ENCODE measurements at places on chromosomes 11 and 22.

DNA sequence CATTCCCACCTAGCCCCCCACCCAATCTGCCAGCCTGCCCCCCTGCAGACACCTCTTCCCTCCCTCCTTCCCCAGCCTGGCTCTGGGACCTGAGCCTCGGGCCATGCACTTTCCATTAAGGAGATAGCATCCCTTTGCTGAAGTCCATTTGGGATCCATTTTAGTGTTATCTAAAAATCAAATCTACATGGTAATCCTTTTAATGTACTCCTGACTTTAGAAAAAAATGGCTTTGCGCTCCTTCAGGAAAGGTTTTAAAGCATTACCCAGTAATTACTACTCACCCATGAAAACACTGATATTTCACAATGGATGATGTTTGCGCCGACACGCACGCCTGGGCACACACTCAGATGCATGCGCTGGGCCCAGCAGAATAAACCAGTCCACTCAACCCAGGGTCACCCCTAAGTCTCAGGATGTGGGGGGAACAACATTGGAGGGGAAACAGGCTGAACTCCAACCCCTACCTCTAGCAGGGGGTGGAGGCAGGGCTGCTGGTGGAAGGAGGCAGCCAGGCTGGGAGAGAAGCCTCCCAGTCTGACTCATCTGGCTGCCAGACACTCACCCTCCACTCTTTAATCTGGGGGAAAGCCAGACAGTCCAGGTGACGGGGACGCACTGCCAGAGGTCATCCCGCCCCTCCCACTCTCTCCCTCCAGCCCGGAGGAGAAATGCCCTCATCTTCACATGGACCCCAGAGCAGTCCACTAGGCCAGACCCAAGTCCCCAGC is 29.8 kb downstream of the LMO1 start:
- no peak for DNase-seq

- no peak for DNase-seq
These were observed 1.5 kb upstream of the PLCB3 start for GRCh38 chr11:64249563-64250414.

GRCh38 chr22:39080052-39080762 is 3.1 kb downstream of the APOBEC3G start:
- DNase-seq: no peak

GRCh38 chr11:65393513-65394079 is 7.2 kb downstream of the FRMD8 start:
- DNase-seq: no peak

- DNase-seq: no peak
These were observed 20.1 kb upstream of the NNMT start for GRCh38 chr11:114276077-114276476.

- no peak for DNase-seq
These were observed 195.1 kb upstream of the TBCEL start for GRCh38 chr11:120828847-120829246.

DNA sequence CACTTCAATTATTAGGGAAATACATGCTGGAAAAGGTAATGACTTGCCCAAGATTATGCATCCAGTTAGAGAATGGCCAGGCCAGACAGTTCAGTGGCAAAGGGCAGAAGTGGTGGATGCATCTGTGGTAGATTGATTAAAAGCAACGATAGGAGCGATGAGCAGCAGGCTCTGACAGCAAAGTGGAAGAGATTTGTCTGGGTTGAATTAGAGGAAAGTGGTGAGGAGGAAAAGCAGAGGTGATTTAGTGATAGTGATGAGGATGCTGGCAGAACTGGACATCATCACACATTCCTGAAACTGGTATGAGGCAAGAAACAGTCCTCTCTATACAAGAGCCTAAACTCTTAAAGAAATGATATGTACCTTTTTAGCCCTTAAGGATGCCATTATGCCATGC is 12.5 kb downstream of the HSD17B12 start:
- no peak for DNase-seq

GRCh38 chr11:2903672-2904011 is 18.1 kb upstream of the CDKN1C start:
- no peak for DNase-seq

- no peak for DNase-seq
These were observed 21.6 kb upstream of the SPON1 start for GRCh38 chr11:13940907-13941256.

DNA sequence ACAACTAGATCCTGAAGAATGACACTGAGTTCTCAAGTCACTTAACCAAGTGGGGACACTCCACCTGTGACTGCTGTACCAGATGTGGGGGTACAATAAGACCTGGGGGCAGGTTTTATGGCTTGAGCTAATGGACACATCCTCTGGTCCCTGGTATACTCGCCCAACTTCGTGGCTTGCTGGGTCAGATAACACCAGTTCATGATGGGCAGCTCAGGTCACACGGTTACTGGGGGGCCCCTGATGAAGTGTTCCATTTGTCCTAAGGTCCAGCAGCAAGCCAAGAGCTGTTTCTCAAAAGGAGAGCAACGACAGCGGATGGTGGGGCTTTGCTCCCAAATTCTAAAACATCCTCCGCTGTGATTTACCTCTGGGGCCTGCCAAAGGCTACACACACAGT is 1368.4 kb downstream of the BRD1 start:
- DNase-seq: no peak

- no peak for DNase-seq
These were observed 62.9 kb downstream of the MYEOV start for GRCh38 chr11:69356703-69357457.

DNA sequence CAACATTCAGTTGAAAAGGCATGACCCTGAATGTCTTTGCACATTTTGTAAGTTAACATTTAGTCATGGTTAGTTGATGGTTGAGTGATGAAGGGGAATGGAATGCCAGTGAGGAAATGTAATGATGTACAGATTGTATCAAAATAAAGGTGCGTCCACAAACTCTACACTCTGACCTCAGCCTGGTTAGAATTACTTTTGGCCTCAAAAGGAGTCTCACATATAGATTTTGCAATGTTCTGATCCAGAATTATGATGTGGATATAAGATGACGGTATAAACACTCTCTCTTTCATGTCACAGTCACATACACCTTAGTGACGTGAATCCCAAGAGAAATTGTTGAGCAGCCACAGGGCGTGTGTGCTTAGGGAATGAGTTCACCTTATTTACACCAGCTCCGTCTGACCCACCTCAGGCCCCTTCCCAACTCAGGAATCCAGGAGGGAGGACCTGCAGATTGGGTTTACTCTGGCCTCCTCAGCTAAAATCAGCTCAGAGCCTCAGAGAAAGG is 100.1 kb downstream of the RDX start:
- no peak for DNase-seq

- DNase-seq: no peak
These were observed 640.6 kb downstream of the TBC1D22A start for GRCh38 chr22:47402876-47403525.

- DNase-seq: no peak
These were observed 44.3 kb upstream of the CLPB start for GRCh38 chr11:72478669-72479068.

GRCh38 chr22:36323855-36324331 is 63.9 kb downstream of the MYH9 start:
- no peak for DNase-seq

DNA sequence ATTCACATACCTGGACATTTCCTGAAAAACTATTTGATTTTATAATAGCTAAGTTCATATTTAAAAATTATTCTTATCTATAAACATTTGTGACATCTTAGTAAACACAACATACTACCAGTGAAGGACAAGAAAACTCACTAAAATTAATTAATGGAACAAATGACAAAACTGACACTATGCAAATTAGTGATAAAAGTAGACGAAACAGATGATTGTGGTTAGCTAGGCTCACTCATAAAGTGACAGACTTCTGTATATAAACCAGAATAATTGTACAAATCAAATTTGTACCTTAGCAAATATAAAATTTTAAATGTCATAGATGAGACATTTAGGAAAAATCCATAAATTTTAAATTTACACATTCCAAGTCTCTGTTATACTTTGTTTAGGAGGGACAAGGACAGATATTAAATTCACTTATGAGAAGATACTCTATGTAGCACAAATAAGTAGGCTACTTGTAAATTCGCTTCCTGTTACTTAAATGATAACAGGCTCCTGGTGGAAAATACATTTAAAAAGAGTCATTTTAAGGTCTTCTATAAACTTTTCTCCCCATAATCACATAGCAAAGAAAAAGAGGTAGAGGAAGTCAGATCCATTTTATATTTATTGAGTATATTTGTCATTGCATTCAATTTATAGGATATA is 81.2 kb downstream of the KIF18A start:
- DNase-seq: no peak

GRCh38 chr11:117750916-117751662 is 45.9 kb downstream of the DSCAML1 start:
- DNase-seq: peak; percentile 33

DNA sequence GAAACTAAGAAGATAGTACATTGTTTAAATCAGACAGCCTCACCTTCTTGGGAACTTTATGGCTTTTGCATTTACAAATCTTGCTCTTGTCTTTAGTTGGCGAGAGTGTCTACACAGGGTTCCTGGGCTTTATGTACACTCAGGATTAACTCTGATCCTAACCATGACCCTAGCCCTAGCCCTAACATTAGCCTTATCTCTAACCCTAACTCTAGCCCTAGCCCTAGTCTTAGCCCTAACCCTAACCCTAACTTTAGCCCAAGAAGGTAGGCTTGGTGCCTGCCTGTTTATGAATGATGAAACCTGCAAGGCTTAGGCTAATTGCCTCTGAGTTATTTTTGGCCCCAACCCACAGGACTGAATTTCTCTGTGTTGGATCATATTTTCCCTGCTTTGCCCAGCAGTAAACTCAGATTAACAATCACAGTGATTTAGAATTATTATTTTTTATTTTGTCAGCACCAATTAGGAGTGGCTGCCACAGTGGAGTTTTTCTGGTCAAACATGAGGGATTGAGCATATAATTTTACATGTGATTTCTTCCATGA is 44.1 kb upstream of the OR9Q1 start:
- no peak for DNase-seq

- no peak for DNase-seq
These were observed 108.4 kb downstream of the SHANK2 start for GRCh38 chr11:71144010-71144409.

DNA sequence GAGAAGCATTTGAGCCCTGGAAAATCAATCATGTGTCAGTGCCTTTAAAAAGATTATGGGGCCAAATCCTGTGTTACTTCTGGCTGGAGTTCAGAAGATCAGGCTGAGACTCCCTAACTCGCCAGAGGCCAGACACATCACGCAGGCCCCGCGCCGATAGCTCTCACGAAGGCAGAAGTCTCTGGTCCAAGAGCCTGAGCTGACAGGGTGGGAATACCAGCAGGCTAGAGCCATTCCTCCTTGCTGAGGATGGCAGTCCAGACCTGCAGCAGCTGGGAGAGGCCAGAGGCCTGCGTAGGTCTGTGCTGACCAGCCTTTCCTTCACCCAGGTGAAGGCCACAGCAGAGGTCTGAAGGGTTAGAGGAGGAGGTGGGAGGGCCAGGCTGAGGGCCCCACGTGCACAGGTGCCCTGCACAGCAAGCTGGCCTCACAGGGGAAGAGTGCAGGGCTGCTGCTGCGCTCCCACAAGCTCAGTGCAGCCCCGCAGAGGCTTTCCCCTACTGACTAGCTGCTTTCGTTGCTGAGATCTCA is 52.9 kb downstream of the ST14 start:
- DNase-seq: no peak

GRCh38 chr11:124915541-124916369 is 3.3 kb upstream of the HEPN1 start:
- DNase-seq: no peak

GRCh38 chr22:47620391-47620790 is 857.9 kb downstream of the TBC1D22A start:
- DNase-seq: no peak

GRCh38 chr11:103480421-103480820 is 371.2 kb downstream of the DYNC2H1 start:
- no peak for DNase-seq

GRCh38 chr22:33579448-33580093 is 340.7 kb downstream of the LARGE1 start:
- DNase-seq: peak; percentile 66

GRCh38 chr11:13595166-13595565 is 73.3 kb upstream of the FAR1 start:
- DNase-seq: no peak

- no peak for DNase-seq
These were observed 179.1 kb downstream of the TENM4 start for GRCh38 chr11:79261684-79262083.

DNA sequence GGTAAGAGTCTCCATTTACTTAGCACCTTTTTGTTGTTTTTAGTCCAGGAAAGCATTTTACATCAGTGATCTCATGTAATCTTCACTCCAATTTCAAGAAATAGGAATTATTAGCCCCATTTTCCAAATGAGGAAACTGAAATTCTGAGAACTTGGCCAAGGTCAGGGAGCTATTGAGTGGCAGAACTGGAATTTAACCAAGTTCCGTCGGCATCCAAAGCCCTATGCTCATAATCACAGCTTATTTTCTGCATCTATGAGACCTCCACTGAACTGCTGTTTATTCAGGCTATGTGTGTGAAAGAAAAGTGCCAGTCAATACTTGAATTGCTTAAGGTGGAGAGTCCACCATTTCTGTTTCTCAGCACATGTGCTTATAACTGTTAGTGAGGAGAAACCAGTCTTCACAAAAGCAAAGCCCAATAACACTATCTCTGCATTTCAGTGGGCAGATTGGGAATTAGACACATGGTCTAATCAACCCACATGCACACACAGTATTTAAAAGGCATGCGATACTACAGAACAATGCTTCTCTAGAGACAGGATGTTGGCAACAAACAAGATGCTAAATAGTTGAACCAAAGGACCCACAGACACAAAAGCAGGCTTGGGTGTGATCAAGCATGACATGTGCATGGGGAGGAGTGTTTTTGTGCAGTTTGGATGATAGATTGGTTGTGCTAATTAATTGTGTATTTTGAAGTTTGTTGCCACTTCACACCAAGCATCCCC is 780.6 kb downstream of the OPCML start:
- DNase-seq: peak; percentile 48

GRCh38 chr22:30344447-30345200 is 12.1 kb downstream of the SF3A1 start:
- DNase-seq: no peak

DNA sequence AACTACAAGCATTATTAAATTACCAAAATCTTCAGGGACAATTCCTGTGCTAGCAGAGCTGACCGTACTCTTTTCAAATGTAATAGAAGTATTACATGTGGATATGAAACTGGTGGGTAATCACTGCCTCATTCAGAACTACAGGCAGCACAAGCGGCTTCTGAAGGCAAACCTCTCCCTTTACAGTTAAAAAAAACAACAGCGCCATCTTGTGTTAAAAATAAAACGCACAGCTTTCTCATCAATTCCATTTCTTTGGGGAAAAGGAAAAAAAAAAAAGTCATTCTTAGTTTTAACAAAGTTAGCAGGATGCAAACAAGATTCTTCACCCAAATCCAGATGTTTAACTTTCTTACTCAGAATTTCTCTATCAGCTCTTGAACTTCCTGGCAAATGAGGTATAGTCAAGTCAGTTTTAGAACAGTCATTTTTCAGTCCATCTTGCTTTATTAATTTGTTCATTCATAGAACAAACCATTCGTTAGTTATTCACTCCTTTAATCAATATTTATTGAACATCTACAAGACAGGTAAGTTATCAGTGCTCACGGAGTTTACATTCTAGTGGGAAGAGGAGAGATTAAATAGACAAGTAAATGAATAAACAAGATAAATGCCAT is 331.8 kb upstream of the MPPED2 start:
- DNase-seq: peak; percentile 57

- no peak for DNase-seq
These were observed 9.0 kb upstream of the FTH1 start for GRCh38 chr11:61976420-61976800.

GRCh38 chr11:46865340-46865739 is 19.3 kb upstream of the CKAP5 start:
- DNase-seq: no peak

- DNase-seq: no peak
These were observed 246.6 kb upstream of the PLET1 start for GRCh38 chr11:112507281-112507680.
